ENCODE measurements at places on chromosomes 2 and 18.

GRCh38 chr2:203688798-203689197 is 17.6 kb upstream of the CD28 start:
- DNase-seq = peak; percentile 37

GRCh38 chr2:47664817-47665216 is 118.1 kb upstream of the MSH6 start:
- DNase-seq = no peak

DNA sequence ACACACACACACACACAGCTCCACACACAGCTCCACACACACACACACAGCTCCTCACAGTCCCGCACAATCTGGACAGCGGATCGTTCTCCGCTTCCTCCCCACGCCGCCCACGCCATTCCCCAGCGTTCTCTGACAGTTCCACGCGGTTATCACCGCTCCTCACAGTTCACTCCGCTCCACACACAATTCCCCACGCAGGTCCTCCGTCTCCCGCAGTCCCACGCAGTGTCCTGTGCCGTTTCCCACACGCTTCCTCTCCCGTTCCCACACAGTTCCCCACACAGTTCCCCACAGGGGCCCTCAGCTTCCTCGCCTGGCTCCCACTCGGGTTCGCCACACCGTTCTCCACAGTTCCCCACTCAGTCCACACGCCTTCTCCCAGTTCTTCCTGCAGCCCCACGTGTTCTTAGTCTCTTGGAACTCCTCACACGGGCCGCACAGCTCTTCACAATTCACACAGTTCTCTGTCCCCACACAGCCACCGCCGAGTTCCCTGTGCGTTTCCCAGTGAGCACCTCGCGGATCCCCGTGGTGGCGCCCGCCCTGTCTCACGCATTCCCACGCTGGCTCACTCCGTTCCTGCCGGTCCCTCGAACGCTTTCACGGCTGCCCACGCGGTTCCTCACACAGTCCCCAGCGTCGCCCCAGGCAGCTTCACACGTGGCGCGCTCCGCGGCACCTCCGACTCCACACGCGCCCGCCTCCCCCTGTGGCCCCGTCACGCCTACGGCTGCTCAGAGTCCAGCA is 38.4 kb downstream of the KIF1A start:
- no peak for DNase-seq

GRCh38 chr2:203650860-203651613 is 55.4 kb upstream of the CD28 start:
- DNase-seq = no peak

DNA sequence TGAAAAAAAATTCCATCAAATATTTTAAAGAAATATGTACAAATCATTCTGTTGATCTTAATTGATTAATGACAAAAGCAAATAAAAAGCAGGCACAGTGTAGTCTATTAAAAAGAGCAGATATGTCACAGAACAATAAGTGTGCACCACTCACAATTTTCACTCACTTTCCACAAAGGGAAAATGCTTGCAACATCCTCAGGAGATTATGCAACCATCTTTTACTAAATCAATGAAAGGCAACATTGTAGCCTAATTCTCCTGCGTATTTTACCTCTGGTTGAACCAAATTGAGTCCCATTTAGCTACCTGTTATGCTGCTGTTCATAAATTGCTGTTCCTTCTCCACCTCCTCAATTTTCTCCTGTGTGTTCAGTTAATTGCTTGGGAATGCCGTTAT is 1346.8 kb upstream of the PIK3C3 start:
- no peak for DNase-seq

GRCh38 chr2:23283653-23284052 is 101.3 kb upstream of the KLHL29 start:
- no peak for DNase-seq

DNA sequence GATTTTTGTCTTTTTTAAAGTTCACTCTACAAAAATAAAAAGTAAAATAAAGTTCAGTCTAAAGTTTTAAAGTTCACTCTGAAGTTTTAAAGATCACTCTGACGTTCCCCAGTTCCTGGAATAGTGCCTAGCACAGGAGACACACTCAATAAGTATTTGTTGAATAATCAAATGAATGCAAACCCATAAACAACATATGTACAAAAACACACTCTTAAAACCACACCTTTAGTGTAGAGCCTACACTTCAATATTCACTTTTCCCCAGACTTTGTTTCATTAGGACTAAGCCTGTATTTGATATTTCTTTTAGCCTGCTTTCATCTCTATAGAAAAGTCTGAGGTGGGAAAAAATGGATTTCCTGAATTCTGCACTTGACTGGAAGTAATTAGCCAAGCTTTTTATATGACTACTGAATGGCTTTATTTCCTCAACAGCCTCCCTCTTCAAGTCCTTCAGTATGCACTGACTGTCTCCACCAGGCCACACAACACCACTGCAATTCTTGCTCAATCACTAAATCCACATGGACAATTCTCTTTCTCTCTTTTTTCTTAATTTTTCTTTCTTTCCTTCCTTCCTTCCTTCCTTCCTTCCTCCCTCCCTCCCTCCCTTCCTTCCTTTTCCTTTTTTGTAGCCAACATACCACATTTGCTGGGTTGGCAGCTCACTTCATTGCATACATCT is 104.6 kb downstream of the SS18 start:
- no peak for DNase-seq

DNA sequence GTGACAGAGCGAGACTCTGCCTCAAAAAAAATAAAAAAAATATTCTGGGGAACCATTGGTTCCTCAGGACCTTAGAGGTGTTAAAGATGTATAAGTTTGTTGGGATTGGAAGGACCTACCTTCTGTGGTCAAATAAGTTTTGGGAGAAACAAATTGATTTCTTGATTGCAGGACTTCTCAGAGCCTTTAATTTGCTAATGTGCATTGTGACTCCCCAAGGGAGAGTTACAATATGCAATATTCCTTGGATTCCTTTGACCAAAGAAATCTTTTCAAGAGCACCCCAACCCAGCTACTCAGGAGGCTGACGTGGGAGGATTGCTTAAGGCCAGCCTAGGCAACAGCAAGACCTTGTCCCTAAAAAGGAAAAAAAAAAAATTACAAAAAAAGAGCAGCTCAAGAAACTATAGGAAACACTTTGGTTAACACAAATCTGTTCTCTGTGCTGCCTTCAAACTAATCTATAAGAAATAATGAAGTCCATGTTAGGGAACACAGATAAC is 6.5 kb downstream of the NAGK start:
- no peak for DNase-seq

GRCh38 chr18:24333084-24333483 is 64.5 kb downstream of the OSBPL1A start:
- no peak for DNase-seq

DNA sequence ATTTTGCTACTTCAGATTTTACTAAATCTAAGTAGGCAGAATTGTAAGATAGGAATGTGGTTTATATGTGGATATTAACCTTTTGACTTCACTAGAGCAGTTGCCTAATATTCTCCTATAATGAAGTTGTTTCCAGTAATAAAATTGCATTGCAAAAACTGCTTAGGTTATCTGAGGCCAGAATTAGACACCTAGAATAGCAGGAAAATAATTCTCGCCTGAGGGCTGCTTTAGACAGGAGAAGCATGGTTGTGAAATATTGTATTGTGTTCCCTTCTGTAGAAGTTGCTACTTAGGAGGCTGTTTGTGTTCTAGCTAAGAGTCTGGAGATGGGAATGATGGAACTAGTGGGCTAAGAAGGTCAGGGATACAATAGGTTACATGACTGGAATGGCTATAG is 146.3 kb downstream of the PLCL1 start:
- no peak for DNase-seq

- DNase-seq = no peak
Measured at GRCh38 chr2:79593237-79593867, 80.5 kb downstream of the CTNNA2 start.

DNA sequence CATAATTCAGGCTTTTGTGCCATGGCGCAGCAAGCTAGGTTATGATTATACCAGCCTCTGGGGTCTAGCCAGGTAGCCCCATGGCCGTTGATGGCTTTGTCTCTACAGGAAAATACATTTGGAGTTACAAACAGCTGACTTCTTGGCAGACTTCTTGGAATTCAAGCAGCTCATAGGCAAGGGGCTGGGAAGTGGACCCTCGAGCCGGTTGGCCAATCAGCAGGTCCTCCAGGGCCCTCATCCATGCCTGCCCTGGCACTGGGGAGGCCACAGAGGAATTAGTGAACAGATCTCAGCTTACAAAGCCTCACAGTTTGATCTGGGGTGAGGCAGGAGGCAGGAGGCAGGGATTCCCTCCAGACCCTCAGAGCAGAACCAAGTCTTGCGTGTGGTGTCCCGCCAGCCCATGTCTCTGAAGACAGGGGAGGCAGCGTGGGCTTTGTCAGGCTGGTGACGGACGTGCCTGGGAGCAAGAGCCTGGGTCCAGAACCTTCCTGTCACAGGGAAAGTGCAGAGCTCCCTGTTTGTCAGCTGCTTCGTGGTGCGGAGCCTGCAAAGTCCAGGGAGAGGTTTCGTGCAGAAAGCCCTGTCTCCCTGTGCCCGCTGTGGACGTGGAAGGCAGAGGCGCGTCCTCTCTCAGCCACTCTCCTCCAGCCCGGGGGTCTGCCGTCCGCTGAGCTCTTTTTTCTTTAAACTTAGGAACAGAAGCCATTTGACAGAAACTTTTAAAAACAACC is 131.7 kb downstream of the KLHL29 start:
- DNase-seq = no peak

DNA sequence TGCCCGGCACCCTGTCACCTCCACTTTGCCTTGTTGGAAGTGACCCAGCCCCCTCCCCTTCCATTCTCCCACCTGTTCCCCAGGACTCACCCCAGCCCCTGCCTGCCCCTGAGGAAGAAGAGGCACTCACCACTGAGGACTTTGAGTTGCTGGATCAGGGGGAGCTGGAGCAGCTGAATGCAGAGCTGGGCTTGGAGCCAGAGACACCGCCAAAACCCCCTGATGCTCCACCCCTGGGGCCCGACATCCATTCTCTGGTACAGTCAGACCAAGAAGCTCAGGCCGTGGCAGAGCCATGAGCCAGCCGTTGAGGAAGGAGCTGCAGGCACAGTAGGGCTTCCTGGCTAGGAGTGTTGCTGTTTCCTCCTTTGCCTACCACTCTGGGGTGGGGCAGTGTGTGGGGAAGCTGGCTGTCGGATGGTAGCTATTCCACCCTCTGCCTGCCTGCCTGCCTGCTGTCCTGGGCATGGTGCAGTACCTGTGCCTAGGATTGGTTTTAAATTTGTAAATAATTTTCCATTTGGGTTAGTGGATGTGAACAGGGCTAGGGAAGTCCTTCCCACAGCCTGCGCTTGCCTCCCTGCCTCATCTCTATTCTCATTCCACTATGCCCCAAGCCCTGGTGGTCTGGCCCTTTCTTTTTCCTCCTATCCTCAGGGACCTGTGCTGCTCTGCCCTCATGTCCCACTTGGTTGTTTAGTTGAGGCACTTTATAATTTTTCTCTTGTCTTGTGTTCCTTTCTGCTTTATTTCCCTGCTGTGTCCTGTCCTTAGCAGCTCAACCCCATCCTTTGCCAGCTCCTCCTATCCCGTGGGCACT is 4.5 kb downstream of the RETREG2 start:
- no peak for DNase-seq

Measured in nephron progenitor cell (in vitro differentiated cells).